ENCODE measurements at places on chromosomes 3 and 15.

- no peak for DNase-seq
Measured at GRCh38 chr15:65994832-65995231, 125.5 kb downstream of the RAB11A start.

DNA sequence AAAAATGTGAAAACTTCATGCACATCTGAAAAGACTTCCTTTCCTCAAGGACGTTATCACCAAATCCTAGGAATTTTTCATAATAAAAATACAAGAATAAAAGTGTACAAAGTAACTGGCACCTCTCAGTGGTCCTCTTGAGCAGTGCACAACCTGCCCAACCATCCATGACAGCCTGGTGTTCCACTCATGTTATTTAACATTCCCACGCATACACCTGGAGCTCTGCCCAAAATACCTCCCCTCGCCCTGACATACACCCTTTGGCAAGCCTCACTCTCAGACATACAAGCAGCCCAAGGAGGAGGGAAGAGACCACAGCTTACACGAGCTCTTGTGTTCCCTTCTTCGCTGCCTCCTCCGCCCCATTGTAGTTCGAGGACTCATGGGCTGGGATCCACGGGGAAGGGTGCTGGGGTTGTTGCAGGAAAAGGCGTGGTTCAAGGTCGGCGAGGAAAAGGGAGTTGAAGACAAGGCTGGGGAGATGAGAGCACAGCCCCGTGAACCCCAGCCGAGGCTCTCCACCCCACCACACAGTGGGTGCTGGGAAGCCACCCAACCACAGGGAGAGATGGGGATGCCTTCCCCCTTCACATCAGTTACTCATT is 23.3 kb downstream of the GRIP2 start:
- no peak for DNase-seq

DNA sequence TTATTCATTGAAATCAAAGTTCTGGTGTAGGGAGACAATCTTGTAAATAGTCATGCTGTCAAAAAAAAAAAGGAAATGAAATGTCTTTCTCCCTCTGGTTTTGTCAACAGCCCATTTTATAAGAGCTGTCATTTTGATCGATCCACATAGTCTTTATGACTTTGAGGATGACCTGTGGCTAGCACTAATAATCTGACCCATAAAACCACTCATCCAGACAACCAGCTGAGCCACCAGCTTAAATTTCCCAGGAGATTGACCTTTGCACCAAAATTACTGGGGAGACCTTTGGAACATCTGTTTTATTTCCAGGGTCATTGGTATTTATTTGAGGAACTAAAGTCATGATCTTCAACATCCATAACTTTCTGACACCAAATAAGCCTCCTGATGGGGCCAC is 98.5 kb upstream of the MME start:
- no peak for DNase-seq

- DNase-seq, result no peak
Measured at GRCh38 chr3:105970283-105970682, 101.5 kb upstream of the CBLB start.

DNA sequence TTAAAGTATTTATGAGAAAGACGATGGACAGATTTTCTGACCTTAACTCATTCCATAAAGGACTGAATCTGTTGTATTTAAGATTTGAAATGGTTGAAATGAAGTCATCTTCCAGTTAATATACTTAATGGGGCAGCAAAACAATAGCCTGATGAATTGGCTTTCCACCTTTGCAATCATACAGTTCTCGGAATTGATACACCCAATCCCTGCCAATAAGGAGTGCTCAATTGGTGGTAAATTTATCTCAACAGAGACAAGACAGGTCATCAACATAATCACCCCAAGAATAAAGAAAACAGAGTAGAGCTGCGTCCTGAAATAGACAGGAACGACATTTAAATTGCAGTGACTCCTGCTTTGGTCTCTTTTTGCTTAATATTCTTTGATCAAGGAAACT is 11.2 kb downstream of the ANXA2 start:
- DNase-seq, result no peak

DNA sequence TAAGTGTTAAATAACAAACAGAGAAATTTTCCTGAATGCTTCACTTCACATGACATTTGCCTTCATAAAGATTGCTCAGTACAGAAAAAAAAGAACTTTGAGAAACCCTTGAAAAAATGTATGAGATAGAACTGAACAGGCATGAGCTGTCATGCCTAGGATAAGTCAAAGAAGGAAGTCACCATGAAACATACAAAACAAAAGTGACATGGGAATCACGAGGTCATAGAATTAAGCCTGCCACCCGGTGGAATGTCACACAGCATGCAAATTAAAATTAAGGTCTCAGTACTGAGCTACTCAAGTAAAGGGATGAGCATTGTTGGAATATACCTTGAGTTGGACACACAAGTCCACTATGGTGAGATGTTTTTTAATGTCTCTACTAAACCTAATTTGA is 652.5 kb upstream of the NECTIN3 start:
- no peak for DNase-seq

DNA sequence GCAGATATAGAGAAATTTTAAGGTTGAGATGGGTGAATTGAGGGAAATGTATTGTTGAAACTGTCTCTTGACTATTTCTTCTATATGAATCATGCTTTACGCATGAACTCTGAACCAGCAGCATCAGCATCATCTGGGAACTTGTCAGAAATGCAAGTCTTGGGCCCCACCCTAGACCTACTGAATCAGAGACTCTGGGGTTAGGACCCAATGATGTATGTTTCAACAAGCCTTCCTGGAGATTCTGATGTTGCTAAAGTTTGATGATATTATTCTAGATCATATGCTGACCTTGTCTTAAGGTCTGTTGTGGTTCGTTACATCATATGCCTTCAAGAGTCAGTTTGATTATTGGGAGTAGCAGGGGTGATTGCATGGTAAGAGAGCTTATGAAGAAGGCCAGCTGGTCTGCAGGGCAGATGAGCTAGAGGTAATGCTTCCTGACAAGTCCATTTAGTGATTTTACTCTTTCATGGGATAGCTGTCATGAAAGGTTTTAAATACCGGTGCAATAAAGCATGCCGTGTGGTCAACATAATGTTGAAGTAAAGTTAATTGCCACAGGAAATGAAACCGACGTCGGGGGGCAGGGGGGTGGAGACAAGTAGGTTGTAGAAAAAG is 152.4 kb upstream of the MRPL3 start:
- DNase-seq, result no peak

DNA sequence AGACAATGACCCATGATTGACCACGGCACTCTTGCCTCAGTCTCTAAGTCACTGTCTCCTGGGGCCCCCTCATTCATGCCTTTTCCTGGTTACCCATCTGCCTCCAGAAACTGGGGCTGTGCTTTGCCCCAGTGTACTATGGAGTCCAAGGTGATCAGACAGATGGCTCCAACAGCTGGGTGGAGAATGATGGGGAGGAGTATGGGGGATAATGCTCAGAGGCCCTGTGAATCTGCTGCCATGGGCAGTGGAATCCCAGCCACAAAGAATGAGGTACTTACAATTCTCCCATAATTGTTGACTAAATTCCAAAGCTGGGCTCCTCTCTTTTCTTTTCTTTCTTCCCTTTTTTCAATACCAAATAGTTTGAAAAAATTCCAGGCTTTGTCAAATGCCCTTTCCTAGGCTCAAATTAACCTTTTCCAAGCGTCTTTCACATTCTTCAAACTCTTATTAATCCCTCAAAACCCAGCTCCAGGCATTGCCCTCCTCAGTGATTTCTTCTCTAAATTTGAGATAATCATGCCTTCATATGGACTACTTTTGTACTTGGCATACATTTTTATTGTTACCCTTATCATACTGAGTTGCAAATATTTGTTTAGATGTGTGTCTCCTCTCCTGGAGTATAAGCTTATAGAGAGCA is 148.5 kb upstream of the ICE2 start:
- DNase-seq, result no peak

DNA sequence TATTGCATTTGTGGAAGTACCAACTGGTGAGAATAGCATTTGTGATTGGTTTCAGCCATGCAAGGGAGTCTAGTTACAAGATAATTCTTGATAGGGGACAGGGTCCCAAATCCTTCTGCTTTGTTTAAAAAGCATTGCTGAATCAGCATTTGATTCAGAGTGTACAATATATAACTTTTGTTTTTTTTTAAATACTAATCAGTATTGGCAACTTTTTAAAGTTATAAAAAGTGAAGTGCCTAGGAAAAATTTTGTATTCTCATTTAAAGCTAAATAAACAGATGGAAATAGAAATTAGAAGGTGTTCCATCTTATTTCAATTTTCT is 75.4 kb upstream of the SLC25A26 start:
- no peak for DNase-seq

DNA sequence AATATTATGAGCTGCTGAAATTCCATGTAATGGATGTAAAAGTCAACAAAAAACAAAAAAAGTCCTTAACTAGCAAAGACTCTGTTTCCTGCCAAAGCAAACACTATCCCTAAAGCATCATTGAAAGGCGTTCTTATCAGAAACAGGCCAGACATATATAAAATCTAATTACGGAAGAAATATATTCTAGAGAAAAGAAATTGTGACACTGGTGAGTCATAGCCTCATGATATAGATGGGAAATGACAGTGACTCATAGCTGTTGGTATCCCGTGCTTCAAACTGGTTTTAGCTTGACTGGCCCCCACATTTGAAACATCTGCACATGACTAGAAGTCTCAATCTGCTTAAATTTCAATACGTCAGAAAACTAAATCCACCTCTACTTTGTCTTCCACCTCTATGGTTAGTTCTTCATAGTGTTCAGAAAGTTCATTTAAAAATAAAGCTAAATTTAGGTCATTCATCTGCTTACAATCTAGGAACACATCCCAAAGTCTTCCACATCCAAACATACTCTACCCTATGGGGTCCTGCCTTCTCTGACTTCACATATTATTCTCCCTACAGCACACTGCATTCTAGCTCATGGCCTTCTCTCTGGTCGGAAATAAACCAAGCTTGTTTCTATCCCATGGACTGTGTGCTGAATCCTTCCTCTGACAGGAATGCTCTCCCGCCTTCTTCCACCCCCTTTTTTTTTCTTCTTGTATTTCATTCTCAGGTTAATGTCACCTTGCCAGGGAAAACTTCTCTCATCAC is 456.3 kb upstream of the ARRDC4 start:
- peak; percentile 36 for DNase-seq

DNA sequence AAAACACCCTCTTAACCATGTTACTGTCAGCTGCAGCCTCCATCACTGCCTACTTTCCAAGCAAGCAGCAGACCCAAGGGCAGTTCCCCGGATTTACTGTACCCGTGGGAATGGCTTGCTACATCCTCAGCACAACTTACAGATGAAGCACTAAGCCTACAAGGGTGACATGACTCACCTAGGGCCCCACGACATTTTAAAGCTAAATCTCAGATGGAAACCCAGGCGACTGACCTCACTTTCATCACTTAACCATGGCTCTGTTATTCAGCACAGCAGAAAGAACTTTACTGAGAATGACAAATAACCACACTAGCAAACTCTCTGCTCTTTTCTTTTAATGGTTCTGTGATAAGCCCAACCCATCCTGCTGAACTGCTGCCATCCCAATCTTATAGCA is 65.6 kb downstream of the SUMF1 start:
- no peak for DNase-seq

DNA sequence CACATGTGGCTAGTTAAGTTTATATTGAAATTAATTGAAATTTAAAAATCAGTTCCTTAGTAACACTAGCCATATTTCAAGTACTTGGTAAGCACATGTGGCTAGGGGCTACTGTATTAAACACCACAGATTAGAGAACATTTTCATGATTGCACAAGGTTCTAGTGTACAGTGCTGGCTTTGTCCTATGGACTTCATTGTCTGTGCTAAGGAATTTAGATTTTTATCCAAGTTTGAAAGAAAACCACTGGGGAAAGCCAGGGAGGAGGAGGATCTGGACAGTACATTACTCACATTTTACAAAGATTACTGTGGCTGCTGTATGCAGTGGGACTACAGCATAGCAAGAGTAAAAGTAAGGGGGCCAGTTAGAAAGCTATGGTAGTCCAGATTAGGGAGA is 13.9 kb downstream of the STAC start:
- DNase-seq, result no peak

GRCh38 chr3:141795741-141796080 is 32.5 kb downstream of the GRK7 start:
- DNase-seq, result no peak

DNA sequence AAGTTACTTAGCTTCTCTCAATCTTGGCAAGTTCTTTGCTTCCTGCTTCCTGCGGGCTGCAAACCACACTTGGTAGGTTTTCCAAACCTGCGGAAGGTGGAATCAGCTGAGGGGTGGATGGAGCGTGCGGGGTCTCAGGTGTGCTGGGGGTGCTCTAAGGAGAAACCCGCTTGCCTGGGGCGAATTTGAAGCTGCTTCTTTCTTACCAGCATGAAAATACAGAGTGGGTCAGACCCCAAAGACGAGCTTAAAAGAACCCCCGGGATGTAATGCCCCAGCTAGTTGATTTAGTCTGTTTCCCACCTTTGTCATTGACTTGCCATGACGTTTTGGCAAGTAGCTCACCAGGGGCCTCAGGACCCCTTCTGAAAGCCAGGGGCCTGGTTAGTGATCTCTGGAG is 28.8 kb upstream of the CORO2B start:
- DNase-seq, result no peak

- DNase-seq, result no peak
Measured at GRCh38 chr3:102735311-102735710, 300.5 kb downstream of the ZPLD1 start.

GRCh38 chr3:160196511-160197104 is 28.6 kb upstream of the C3orf80 start:
- no peak for DNase-seq

DNA sequence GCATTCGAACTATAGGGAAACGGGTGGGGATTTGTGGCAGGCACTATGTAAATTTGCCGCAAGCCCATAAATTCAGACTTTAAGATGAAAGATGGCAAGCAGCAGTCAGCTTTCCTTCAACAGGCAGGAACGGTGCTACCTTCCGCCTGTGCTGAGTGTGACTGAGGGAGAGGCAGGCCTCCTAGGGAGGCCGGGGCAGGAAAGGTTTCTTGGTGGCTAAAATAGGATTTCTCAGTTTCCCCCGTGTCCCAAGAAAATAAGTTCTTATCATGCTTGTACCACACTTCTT is 12.5 kb downstream of the FLNB start:
- no peak for DNase-seq

DNA sequence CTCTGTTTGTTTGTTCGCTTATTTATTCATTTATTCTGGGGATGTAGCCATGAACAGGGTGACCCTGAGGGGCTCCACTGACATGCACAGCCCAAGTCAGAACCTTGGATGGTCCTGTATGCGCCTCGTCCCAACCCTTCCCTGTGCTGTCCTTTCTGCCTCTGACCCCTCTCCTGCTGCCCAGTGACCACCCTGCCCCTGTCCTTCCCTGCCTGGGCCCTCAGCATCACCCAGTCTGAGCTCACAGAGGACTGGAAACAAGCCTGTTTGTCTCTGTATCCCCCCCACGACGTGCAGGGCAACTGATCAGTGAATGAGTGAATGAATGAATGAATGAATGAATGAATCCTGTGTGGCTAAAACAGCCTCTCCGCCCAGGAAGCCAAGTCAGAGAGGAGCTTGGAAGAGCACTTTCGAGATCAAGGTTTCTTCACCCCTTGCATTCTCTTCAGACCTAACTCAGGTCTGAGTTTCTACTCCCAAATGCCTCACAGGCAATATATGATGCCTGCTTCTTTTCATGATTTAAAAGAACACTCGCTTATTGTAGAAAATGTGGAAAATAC is 157.7 kb downstream of the SMAD6 start:
- DNase-seq, result no peak

- DNase-seq, result peak; percentile 17
Measured at GRCh38 chr3:80688814-80689213, 921.0 kb upstream of the ROBO1 start.
